ENCODE measurements at places on chromosomes 1 and 21.

DNA sequence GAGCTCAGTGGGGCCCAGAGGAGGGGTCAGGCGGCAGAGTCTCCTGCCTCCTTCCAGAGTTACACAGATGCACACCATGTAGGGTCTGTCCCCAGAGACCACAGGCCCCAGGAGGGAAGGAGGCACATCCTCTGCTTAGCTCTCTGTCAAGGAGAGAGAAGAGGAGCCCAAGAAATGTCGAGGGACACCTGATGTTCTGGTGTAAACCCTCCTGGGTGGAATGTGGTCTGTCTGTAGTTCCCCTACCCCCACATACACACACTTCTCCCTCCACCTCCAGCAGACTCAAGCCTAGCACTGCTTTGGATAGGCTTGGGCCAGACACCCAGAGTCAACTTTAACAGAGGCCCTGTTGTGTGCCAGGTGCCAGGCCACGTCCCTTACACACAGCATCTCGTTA is 34.2 kb downstream of the KIF21B start:
- DNase-seq: no peak

DNA sequence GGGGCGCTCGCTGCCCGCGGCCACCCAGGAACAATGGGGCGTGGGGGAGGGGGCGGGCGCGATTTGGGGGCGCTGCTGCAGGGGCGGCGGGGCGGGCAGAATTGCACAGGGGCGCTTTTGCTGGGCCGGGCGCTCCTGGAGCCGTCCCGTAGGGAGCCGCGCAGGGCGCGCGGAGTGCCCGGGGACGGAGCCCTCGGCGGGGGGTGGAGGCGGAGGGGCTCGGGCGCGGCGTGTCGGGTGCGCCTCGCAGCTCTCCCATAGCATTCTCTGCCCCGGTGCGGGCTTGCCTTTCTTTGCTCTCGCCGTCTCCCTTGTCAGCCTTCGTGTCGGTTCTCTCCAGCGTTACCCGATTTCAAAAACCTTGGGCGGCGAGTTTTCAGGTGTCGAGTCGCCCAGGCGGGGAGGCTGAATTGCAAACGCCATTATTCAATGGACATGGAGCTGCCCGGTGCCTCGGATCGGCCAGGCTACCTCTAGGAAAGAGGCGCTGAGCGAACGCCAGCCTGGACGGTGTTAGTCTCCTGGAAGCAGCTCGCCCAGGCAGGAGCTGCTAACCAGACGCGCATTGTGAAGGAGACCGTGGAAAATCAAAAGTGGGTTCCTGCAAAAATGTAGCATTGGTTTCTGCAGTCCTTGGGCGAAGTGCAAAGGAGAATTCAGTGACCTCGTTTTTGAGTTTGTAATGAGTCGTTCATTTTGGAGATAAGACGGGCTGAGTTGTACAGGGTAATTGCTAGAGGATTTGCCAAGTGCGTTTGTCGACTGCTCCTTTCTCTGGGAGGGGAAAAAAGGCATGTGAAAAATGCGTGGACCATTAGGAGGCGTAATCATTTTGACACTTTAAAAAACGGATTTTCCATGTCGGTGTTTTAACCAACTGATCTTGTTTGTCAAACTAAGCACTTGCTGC is 626 bp downstream of the CXADR start:
- DNase-seq: no peak

DNA sequence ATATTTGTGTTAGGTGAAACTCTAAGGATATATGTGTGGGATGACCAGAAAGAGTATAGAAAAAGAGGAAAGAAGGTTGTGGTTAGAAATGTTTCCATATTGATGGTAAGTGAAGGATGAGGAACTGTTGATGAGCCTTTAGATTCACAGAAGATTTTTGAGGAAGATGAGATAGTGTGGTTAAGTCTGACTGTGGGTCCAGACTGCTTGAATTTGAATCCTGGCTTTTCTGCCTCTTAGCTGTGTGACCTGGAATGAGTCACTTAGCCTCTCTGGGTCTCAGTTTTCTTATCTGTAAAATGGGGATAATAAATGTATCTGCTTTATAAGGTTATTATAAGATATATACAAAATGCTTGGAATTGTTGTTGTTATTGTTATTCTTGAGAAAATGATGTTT is 27.5 kb downstream of the RGL1 start:
- DNase-seq: no peak

GRCh38 chr1:178232949-178233348 is 139.0 kb downstream of the RASAL2 start:
- no peak for DNase-seq
